CD4-positive, alpha-beta T cell treated with Interleukin-6 at 100 ng/mL for 8 hours (primary cell): ENCODE measurements at places on chromosomes 12 and 14.

DNA sequence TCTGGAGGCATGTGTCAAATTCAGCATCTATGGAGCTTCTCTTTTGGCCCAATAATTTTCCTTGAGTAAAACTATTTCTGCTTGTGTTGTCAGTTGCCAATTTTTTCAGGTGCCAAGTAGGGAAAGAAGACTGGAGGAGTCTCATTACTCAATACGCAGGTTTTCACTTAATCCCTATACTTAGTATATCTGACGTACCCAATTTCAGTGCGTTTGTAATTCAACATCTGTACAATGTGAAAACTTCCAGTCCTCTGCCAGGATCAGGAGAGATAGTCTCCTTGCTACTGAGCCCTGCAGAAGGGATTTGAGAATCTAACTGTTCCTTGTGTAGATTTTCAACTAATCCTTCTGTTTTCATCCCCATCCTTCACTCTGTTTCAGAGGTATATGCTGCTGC lies 5.7 kb upstream of the PAWR start:
- DNase-seq = no peak

DNA sequence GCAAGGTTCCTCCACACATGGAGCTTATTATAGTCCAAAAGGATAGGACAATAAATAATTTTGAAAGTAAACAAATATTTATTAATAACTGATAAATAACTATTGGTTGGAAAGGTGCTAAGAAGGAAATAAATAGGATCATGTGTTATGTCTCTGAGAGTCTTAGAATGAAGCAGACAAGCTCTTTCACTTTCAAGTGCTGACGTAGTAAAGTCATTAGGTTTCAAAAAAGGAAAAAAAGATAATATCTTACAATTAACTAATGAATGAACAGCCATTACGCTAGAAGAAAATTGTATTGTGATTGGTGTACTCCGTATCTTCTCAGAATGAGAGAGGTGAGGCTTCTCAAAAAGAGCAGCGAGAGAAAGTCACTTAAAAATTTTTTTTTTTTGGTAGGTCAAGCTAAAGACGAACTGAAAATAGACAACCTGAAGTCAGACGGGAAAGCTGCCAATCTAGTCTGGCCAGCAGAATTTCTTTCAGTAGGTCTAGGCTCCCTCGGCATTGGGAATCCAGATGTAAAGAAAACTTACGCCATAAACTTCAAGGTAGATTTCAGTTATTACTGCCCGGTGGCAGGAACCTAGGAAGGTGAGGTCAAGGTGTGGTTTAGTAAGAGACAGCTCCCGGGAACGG lies 583 bp upstream of the LEMD3 start:
- DNase-seq = no peak

GRCh38 chr12:49295082-49295936 lies at the start of gene PRPH:
PRPH (plus strand) TSS chr12:49295147; CDS start chr12:49295201, 54 bp downstream.
- no peak for DNase-seq

GRCh38 chr12:123388951-123389559 lies 5.1 kb downstream of the KMT5A start:
- no peak for DNase-seq

DNA sequence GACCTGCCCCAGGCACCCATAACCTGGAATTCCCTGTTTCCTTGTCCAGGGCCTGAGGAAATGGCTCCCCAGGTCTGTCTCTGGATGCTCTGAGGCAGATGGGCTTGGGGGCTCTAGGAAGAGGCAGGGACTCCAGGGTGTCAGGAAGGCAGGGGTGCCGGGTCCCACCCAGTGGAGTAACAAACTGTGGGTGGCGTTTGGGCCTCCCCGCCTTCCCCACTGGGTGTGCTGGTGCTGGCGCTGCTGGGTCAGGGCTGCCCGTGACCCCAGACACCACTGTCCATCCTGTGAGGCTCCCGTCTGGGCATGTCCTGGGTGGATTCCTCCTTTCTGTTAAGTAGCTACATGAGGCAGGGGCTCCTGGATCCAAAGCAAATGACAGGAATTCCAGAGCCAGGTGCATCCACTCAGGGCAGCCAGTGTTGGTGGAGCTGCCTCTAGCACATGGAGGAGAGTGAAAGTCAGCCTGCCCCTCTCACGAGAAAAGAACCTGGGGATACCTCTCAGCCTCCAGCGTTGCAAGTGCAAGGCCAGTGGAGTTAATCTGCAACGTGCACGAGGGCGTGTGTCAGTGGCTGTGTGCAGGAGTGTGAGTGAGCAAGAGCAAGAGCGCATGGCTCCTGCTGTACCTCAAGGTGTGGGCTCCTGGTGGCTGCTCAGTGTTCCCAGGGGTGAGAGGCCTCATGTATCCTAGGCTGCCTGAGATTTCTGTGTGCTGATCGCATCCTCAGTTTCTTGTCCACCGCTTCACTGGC lies 403.1 kb downstream of the TMEM121 start:
- no peak for DNase-seq

DNA sequence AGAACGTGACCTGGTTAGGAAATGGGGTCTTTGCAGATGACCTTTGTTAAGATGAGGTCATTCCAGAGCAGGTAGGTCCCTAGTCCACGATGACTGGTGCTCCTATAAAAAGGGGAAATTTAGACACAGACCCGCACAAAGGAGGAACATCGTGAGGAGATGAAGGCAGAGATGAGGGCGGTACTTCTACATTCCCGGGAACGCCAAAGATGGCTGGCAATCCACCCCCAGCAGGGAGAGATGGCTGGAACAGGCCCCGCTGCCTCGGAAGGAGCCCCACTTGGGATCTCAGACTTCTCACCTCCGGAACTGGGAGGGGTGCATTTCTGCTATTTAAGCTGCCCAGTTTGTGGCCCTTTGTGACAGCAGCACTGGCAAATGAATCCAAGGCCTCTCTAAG lies 85.0 kb downstream of the ITPK1 start:
- no peak for DNase-seq

DNA sequence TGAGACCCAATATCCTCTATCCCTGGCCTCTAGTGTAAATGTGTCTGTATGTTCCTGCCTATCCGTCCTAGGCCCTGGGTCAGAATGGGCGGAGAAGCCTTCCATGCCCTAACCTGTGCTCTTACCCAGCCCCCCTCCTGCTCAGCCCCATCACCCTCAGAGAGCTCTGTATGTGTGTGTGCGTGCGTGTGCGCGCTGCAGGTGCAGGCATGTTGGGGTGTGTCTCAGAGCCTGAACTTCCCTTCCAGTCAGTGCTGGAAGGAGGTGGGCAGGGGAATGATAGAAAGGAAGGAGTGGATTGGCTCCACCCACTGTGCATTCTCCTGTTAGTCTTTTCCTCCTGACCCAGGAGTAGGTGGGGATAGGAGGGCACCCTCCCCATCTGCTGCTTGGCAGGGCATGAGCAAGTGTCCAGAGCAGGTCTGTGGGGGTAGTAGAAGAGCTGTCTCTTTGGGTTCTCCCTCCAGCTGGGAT lies 7.2 kb downstream of the NAB2 start:
- no peak for DNase-seq
